Liver (tissue), 10 donors: ENCODE measurements at places on chromosomes 1 and 21. TPM values are rescaled to one million over a fixed set of nuclear protein-coding genes. Genes with fewer than 3 reads are reported as not detected.

- peak overlapping the region; percentile 3 for H3K27ac ChIP-seq
- H3K36me3 ChIP-seq: peaks cover 3% of the 10 kb centered on the region
- H3K27me3 ChIP-seq: no peaks in the 10 kb centered on the region
- peaks cover 9% of the 10 kb centered on the region for H3K4me1 ChIP-seq
- DNase-seq: no peak
Measured at GRCh38 chr1:243346016-243346415, 90.2 kb downstream of the SDCCAG8 start.

- H3K36me3 ChIP-seq: no peaks in the 10 kb centered on the region
- peaks cover 2% of the 10 kb centered on the region for H3K4me1 ChIP-seq
- peak overlapping the region; percentile 48 for H3K27ac ChIP-seq
- DNase-seq: no peak
- no peak overlapping the region for H3K4me3 ChIP-seq
Measured at GRCh38 chr1:1989789-1990188, 13.8 kb downstream of the CFAP74 start.

DNA sequence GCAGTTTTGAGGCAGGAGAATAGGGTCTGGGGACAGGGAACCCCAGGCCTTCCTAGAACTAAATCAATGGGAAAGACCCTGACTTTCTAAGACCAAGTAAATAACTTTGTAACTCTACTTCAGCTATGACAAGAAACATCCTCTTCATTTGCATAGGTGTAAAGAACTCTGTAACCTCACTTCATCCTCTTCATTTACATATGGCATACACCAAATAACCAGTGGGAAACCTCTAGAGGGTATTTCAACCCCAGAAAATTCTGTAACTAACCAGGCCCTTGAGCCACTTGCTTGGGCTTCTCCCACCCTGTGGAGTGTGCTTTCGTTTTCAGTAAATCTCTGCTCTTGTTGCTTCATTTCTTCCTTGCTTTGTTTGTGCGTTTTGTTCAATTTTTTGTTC lies 495.6 kb downstream of the SIPA1L2 start:
- no peaks in the 10 kb centered on the region for H3K27me3 ChIP-seq
- H3K4me1 ChIP-seq: peaks cover 3% of the 10 kb centered on the region
- no peak for DNase-seq
- no peak overlapping the region for H3K4me3 ChIP-seq
- H3K27ac ChIP-seq: no peak overlapping the region
- H3K36me3 ChIP-seq: no peaks in the 10 kb centered on the region

DNA sequence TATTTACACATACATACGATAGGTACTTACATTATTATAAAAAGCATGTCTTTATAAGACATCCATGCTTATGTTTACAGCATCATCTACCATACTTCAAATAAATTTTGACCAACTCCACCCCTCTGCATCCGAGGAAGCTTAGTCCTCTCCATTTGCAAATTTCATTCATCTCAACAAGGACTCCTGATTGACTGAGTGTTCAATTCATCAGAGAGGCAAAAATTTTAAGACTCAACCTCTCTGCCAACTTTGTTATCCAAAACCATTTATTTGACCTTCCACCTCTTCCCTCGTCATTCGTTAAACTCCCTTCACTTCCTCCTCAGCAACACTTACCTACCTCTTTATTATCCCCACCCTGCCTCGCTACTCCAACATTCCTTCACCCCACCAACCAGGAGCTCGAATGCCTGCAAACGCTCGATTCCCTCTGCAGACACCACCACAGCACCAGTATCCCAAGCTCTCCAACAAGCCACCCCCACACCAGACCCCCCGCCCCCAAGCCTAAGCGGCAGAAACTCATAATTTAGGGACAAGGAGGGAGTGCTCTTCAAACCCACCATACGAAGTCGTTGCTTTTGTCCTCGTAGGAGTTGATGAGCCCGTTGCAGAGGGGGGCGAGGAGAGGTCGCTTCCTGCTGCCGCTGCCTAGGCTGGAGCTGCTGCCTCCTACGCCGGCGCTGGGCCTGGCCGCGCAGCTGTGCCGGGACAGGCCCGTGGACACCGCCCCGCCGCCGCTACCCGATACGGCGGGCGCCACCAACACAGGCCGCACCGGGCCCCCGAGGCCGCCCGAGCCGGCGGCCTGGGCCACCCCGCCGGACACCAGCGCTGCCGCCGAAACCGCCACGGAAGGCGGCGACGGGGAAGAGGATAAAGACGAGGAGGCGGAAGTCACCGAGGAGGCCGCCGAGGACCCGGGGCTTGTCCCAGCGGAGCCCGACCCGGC lies 803 bp downstream of the COP1 start:
- DNase-seq: no peak
- peak overlapping the region; percentile 97 for H3K4me3 ChIP-seq
- H3K27me3 ChIP-seq: no peaks in the 10 kb centered on the region

DNA sequence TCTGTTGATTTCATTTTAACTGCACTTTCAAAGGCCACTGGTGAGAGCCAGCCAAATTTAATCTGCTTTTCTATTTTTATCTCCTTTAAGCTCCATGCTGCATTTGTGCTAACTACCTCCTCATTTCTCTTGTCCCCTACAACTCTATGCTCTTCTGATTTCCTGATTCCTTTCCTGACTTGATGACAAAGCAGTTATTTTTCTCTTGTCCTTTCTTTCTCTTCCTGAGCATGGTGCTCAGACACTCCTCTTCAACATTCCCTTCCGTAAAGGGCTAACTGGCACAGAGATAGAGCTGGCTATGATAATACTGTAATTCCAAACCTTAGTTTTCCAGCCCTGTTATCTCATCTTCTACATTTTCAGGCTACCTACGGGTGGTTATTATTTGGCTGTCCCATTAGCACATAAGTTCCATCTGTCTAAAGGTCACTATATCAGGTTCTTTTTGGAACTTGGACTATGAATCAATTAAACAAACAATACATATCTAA lies 6.8 kb upstream of the BCAS2 start:
- H3K27me3 ChIP-seq: no peaks in the 10 kb centered on the region
- peaks cover 14% of the 10 kb centered on the region for H3K4me1 ChIP-seq
- peaks cover 2% of the 10 kb centered on the region for H3K36me3 ChIP-seq
- H3K4me3 ChIP-seq: peak overlapping the region; percentile 51
- H3K27ac ChIP-seq: peak overlapping the region; percentile 69

MTF1 gene
- 3.2 TPM for total RNA-seq

TMEM240 gene
- 0.33 TPM for total RNA-seq

SHISAL2A gene
- 0.14 TPM for total RNA-seq
